ENCODE measurements at places on chromosomes 7 and 10. TPM values are rescaled to one million over a fixed set of nuclear protein-coding genes. Genes with fewer than 3 reads are reported as not detected.

GSDME gene
- not detected for total RNA-seq

DNA sequence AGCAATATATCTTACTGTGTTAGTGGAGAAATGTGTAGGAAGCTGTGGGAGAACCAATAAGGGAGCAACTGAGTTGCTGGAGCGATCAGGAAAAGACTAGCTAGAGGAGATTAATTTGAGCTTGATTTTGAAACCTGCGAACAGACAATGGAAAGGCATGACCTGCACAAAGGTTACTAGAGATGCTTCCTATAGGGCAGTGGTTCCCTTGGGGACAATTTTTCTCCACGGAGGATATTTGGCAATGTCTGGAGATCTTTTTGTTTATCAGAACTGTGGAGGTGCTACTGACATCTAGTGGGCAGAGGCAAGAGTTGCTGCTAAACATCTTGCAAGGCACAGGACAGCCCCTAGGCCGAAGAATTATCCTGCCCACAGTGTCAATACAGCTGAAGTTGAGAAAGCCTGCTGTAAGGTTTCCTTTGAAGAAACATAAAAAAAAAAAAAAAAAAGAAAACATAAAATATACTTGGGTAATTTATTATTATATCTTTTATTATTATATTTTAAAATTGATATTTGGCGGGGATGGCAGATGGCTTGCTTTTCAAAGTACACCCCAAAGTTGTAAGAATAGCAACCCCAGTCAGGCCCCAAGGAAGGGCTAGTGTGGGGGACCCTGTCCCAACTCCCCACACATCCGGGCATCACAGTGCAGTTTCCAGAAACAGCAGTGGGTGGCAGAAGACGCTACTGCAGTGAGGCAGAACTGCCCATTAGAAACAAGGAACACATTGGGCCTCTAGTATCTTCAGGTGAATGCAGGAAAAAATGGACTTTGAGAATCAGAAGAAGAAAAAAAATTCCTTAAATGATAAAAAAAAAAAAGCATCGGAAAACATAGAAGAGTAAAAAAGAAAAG lies 481.6 kb downstream of the SH2D4B start:
- DNase-seq, result peak; percentile 25

GRCh38 chr7:81236560-81236959 lies 317.7 kb upstream of the SEMA3C start:
- DNase-seq, result no peak

DNA sequence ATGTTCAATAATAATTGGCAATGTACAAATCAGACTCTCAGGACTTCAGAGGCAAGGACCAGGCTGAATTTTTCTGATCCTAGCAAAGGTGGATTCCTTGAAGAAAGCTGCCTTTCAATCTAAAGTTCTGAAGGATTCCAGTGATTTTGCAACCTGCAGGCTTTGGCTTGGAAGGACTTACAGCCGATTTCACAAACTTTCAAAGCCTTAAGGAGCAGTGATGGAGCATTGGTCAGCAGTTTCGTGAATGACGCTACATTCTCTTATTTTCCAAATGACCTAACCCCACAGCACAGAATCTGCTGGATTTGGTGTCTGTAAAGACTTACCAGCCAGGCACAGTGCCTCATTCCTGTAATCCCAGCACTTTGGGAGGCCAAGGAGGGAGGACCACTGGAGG lies 167.5 kb downstream of the ARHGAP12 start:
- DNase-seq, result no peak

DNA sequence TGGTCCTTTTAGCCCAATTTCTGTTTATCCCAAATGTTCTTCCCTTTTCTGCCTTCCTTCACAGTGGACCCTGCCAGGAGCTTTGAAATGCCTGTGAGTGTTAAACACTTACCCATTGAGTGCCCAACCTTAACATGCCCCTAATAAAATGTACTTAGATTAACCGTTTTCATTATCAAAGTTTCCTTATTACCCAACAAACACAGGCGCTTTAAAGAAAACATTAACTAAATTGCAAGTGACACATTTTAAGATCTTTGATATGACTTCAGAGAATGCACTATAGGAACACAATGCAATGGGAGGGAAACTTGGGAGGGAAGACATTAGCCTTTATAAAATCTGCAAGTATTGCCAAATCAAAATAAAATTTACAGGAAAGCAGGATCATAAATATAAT lies 177.0 kb downstream of the CFTR start:
- DNase-seq, result no peak

DNA sequence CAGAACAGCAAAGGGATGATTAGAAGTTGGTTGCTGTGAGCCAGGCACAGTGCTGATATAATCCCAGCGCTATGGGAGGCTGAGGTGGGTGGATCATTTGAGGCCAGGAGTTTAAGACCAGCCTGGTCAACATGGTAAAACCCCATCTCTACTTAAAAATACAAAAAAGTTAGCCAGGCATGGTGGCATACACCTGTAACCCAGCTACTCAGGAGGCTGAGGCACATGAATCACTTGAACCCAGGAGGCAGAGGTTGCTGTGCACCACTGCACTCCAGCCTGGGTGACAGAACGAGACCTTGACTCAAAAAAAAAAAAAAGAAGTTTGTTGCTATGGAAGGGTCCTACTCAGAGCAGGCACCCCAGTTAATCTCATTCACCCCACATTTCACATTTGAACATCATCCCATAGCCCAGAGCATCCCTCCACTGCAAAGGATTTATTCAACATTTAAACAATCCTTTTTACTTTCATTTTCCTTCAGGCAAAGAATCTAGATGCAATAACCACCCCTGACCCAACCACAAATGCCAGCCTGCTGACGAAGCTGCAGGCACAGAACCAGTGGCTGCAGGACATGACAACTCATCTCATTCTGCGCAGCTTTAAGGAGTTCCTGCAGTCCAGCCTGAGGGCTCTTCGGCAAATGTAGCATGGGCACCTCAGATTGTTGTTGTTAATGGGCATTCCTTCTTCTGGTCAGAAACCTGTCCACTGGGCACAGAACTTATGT lies 4.1 kb downstream of the IL6 start:
- DNase-seq, result no peak

ELAPOR2 gene
- 5.1 TPM for total RNA-seq

DNA sequence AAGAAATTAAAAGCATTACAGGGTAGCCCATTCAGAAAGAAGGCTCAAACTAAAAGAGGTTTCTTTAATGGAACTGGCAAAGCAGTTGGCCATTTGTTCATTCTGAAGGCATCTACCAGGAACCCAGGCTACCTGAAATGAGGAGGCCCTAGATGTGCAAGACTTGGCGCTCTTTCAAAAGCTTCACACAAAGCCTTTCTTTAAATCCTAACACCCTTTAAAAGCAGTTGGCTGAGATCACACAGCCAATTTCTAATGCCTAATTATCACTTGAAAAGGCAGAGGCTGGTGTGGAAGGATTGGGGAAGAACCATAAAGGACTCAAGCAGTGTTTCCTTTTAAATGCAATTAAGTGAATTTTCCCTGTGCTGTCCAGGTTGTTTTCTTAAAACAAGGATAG lies 23.2 kb downstream of the PPP1R17 start:
- DNase-seq, result no peak

GRCh38 chr7:11570922-11571550 lies 261.0 kb downstream of the THSD7A start:
- DNase-seq, result no peak

GRCh38 chr7:23235813-23236221 lies 10.8 kb upstream of the GPNMB start:
- DNase-seq, result no peak

GRCh38 chr7:114502454-114503254 lies 88.0 kb downstream of the FOXP2 start:
- DNase-seq, result no peak

TAF3 gene
- 12.1 TPM for total RNA-seq

CCL24 gene
- total RNA-seq, result not detected

- DNase-seq, result no peak
These were observed 6.5 kb upstream of the MET start for GRCh38 chr7:116665332-116665996.

DNA sequence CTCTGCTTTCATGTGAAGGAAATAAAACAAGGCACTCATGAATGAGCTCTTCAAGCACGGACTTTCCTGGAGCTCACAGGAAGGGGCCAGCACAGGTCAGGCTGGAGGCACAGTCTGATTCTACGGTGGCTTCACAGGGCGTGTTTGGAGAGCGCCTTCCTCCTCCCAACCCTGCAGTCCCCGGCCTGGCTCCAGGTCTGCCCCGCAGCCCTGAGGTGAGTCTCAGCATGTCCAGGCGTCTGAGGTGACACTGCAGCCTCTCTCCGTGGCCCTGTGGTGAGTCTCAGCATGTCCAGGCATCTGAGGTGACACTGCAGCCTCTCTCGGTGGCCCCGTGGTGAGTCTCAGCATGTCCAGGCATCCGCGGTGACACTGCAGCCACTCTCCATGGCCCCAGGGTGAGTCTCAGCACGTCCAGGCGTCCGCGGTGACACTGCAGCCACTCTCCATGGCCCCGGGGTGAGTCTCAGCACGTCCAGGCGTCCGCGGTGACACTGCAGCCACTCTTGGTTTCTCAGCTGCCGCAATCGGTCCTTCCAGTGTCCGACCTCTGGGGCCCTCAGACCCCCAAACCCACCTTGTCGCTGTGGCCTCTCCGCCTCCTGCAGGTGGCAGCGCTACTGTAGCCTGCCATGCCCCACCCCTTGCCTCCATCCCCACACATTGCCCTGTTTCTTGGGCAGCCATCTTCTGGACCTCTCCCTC lies 381.7 kb downstream of the DNAJB6 start:
- DNase-seq, result no peak

DNA sequence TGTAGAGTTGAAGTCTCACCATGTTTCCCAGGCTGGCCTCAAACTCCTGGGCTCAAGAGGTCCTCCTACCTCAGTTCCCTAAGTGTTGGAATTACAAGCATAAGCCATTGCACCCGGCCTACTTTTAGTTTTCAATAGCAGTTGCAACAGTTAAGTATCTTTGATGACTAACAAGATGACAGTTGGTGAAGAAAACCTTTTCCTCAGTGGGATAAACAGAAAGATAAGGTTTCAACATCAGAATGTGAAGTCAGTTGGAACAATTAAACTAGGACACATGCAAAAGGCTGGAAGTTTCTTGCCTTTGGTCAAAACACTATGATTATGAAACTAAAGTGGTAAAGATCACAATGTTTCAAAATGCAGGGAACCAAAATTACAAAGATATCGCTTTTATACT lies 169.2 kb downstream of the ZNF438 start:
- DNase-seq, result no peak

DNA sequence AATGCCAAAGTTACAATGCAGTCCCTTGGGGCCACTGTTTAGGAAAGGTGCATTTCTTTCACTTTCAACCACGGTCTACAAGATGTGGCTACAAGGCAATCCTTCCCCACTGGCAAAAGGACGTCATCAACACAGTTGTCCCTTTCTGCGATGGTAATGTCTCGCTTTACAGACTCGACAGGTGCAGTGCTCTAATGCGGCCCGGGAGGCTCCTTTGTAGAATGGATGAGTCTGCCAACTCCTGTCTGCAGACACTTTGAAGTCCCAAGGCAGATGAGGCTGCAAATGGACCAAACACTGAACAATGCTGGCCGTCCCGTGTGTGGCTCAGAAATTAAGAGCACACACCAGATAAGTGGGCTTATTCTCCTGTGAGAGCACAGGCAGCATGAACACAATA lies 133.7 kb downstream of the PIP4K2A start:
- DNase-seq, result no peak

GRCh38 chr7:106456329-106456728 lies 171.5 kb upstream of the NAMPT start:
- no peak for DNase-seq

BICC1 gene
- not detected for total RNA-seq

DNA sequence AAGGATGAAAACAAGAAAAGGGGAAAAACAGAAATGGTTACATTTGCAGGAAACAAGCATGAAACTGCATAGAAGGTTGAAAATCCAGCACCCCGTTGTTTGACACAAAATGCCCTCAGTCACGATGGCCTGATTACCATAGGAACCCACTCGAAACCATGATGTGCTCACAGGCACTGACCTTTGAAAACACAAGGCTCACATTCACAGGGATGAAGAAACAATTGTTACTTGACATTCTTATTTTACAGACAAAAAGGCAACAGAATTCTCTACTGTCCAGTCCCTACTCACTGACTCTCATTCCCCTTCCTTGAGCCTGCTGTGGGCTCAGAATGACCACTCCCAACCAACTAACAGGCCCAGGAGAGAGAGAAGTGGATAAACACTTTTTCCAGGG lies 131.4 kb upstream of the PDLIM1 start:
- DNase-seq, result no peak

DNA sequence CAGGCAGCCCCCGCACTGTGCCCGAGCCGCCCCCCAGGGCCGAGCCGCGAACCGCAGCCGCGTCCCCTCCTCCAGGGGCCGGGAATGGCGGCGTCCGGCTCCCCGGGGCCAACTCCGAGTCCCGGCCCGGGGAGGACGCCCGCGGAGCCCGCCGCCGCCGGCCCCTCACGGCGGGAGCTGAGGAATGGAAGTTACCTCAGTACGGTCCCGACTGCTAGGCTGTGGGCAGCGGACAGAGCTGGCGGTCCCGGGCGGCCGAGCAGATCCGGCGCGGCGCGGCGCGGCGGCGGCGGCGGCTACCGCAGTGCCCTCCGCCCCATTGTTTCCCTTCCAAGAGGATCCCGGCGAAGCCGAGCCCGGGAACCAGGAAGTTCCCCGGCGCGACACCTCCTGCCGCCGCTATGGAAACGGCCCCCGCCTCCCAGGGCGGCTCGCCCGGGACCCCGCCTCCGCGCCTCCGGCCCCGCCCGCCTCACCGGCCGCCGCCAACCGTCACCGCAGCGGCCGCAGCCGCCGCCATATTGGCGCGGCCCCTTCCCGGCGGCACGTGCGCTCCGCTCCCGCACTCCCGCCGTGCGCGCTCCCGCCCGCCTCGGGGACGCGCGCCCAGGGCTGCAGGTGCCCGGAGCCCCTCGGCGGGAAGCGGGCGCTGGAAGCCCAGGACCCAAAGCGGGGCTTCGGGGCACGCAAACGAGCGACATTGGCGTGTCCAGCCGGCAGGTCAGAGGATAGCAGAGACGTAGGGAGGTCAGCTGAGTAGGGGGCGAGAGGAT lies at the start of gene USP6NL:
USP6NL (minus strand) TSS at position 403 of the 773 bp plus-strand sequence. CDS start 14,016 bp downstream, outside the sequence.
- peak; percentile 73 for DNase-seq

GRCh38 chr10:73205890-73206289 lies 38.0 kb downstream of the FAM149B1 start:
- DNase-seq, result no peak

- DNase-seq, result peak; percentile 35
These were observed 55.1 kb downstream of the IPMK start for GRCh38 chr10:58212622-58213021.

DNA sequence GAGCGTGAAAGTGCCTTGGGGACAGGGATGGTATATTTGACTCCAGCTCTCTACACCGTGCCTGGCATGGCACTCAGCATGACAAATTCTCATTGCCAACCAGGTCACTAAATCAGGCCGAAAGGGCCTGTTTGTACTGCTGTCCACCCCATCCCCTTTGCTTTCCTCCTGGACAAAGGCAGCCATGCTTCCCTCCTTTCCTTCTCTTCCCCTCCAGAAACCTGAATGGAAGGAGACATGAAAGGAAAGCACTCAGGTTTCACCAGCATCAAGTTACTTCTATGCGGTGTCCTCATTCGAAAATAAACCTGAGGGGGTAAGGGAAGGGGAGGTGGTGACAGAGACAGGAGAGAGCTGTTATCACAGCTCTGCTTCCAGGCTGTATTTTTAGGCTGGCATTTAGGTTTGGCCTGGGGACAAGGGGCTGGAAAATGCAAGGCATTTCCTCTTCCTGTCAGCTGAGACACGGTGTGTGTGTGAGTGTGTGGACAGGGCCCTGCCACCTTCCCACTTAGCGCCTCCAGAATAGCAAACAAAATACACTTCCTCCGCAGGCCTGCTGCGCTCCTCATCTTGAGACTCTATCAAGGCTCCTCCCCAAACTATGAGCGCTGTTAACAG lies 79.9 kb upstream of the COL13A1 start:
- DNase-seq, result no peak

GRCh38 chr10:89086801-89087521 lies 96.4 kb downstream of the FAS start:
- DNase-seq, result no peak

CAPZA2 gene
- total RNA-seq, result 92.6 TPM

IGF2BP3 gene
- total RNA-seq, result not detected

LIPN gene
- not detected for total RNA-seq
